ENCODE measurements at places on chromosomes 5 and 9.

- DNase-seq = peak; percentile 22
Observed at GRCh38 chr5:151483176-151483575, 35.8 kb downstream of the SLC36A1 start.

DNA sequence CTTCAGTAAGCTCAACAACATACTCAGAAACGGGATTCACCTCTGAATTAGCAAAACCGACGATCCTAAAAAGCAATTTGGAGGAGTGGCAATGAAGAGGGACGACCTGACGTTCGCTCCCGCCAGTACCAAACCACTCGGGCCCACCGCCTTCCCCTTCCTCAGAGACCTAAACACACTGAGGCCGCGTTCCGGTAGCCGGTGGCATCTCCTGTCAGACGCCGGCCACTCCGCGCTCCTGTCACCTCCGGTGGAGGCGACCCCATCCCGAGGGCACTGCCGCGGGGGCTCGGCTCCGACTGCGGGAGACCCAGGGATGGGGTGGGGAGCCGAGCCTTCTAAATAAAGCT is 617 bp downstream of the PPP6C start:
- DNase-seq = peak; percentile 58

- no peak for DNase-seq
Observed at GRCh38 chr5:119177226-119177625, 106.3 kb downstream of the DMXL1 start.

- no peak for DNase-seq
Observed at GRCh38 chr9:37961351-37961750, 57.4 kb upstream of the SLC25A51 start.

GRCh38 chr5:149439899-149440542 is 60.9 kb upstream of the IL17B start:
- DNase-seq = no peak

DNA sequence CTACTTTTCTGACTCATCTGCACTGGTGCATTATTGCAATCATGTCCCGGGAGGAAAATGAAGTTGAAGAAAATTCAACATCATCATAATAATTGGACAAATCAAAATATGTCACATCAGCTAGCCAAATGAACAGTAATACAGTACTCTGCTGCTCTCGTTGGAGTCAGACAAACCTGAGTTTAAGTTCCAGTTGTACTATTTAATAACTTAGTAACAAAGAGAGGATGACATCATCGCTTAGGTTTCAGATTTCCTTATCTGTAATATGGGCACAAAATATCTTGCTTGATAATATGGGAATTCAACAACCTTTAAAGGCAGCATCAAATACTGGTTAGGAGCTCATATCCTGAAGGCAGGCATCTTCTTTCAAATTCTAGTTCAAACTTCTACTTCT is 1248.9 kb upstream of the ACO1 start:
- DNase-seq = no peak

DNA sequence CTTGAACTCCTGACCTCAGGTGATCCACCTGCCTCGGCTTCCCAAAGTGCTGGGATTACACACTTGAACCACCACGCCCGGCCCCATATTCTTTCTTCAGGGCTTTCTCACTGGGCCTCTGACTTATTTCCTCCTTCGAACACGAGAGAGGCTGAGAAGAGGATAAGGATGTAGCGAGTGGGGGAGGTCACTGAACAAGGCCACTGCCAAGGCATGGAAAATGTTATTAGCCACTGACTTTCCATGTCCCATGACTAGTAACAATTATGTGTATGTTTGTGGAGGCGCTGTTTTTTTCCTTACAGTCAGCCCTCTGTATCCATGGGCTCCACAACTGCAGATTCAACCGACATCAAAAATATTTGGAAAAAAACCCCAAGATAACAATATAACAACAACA is 12.3 kb upstream of the FCHSD1 start:
- DNase-seq = no peak

GRCh38 chr9:85228111-85228855 is 513.5 kb downstream of the AGTPBP1 start:
- no peak for DNase-seq

DNA sequence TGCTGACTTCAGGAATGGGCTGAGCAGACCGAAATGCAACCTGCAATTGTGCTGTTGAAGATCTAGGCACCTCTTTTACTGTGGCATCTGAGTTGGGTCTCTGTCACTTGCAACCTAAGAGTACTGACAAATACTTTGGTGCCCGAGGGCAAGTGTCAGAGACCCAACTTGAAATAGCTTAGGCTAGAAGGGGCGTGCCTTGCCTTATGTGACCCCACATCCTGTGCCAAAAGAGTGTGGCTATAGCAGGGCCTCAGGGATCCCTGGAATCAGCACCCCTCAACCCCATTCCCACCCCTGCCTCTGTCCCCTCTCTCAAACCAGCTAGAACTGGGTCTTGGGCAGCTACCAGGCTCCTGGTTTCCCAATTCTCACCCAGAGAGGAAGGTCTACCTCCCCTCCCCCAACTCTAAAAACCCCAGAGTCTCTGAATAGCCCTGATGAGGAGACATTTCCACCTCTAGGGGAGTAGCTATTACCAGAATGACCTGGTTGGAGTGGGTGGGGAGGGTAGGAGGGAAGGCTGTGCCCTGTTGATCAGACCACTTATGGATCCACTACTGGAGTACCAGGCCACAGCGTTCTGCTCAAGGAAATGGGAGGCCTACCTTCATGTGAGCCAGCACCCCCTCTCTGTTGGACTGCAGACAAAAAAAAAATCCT is 17.5 kb downstream of the RAI14 start:
- no peak for DNase-seq

DNA sequence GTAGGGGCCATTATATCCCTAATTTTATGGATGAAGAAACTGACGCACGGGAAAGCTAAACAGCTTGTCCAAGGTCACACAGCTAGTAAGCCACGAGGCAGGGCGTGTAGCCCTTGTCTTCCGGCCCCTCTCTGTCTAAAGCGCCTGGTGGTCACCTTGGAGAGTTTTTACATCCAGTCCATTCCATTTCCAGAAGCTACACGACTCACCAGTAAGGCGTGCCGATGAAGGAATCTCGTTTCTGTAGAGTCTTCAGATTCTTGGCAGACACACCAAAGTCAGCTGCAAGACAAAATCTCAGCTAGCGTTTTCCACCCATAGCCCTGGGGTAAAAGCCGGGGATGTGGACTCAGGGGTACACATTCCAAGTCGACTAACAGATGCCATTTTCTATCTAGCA is 80.5 kb downstream of the STK10 start:
- peak; percentile 88 for DNase-seq

GRCh38 chr5:1507457-1507856 is 16.3 kb downstream of the LPCAT1 start:
- DNase-seq = no peak

GRCh38 chr5:151591144-151591819 is at the start of gene FAT2:
TSS of gene FAT2 (minus strand) at chr5:151591331. CDS start at chr5:151568931, 22,400 bp downstream.
- no peak for DNase-seq

- DNase-seq = peak; percentile 82
Observed at GRCh38 chr5:148740966-148741742, 85.3 kb upstream of the ADRB2 start.

- DNase-seq = peak; percentile 48
Observed at GRCh38 chr5:95870105-95870672, 47.7 kb upstream of the GLRX start.

DNA sequence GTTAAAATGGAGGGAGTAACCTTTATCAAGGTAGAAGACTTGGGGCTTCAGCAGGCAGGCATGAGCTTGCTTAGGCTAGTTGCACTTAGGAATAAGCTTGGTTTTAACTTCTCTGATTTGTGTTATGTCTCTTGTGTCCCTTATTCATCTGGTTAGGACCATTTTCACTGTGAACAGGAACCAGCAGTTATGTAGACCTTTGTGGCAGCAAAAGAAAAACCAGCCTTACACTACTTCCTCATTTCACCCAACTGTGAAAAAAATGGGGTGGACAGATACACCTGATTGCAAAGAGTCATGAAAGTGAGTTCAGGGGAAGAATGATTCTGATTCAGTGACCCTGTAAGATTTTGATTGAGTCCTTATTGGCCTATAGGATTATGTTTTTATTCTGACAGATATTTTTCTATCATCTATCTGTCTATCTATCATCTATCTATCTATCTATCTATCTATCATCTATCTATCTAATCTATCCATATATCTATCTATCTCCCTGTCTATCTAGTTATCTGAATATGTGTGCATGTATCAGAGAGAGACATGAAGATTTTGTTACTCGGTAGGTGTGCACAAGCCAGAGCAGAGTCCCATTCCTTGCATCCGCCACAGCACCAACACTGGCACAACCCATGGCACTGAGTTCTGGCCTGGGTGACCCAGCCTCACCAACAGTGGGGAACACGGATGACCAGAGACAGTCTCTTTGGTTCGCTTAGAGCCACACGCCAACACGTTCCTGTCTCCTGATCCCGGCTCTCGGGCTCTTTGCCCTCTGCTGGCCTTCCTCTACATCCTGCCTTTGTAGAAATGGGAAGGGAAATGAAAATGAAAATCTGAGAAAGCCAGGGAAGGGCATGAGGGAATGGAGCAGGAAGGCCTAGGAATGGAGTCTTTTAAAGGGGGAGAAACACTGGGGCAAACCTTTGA is 1.3 kb upstream of the ZNF366 start:
- no peak for DNase-seq

DNA sequence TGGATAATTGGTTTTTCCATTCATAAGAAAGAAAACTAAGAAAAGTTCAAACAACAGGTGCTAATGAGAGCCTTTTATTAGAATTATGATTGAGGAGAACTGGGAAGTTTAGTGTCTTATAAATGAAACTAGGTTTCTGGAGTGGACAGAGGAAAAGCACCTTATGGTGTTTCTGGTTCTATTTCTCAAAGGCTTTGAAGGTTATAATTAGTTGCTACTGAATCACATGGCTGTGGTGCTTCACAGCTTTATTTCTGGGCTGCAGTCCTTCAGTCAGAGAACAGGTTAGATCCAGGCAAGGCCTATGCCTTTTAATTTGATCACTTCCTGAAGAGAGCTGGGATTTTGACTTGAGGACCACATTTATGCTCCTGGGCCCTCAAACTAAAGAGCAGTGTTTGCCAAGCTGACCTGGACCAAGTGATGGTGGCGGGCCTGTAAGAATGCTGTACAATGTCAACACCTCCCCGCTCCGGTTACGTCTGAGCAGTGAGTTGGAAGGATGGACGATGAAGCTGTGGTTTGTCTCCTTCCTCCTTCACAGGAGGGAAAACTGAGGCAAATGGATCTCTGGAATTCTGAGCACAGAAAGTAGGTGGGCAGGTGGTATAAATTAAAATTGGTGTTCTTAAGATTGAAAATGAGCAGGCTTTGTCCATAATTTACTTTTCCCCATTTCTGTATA is 56.0 kb downstream of the ZNF462 start:
- DNase-seq = no peak

DNA sequence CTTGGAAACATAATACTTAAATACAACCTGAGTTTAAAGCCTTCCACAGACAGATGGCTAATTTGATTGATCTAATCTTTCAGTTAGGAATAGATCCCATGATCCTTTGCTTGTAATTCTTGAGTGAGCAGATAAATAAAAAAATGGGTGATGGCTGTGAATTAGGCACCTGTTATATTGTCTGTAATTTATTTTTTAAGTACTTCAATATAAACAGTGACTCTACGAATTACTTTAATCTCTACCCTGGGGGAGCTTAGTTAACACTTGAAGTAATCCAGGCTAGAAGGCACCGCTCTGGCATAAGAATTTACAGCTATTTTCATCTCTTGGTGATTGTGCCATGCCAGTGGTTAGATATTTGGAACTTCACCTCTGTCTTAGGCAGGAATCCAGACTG is 9.0 kb downstream of the EGFLAM start:
- DNase-seq = no peak

- DNase-seq = peak; percentile 75
Observed at GRCh38 chr5:59133764-59134261, 550.9 kb downstream of the RAB3C start.

DNA sequence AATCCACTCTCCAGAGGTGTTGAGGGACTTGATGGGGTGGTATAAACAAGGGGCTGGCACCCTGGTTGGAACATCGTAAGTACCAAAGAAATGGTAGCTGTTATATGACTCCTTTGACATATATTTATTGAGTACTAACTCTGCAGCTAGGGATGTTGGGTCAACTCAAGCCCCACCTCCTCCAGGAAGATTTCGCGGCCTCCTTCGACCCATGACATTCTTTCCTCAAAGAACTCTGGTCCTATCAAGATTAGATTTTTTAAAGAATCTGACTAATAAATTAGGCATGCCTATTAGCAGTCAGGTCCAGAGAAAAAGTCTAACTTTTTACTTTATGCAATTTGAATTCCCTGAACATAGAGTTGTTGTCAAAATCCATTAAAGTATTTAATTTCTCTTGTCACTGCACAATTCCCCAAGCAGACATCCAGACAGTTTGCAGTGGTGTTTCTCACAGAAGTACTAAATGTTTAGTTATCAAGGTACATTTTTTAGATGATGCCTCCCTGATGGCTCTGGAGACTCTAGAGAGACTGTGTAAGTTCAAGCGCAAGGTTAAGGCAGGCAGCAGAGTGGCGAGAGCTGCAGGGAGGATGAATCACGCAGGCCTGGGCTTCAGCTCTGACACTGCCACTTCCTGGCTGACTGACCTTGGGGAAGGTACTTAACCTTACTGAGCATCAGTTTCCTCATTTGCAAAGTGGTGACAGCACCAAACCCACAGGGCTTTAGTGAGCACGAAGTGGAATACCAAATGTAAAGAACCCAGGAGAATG is 209.6 kb downstream of the TTLL11 start:
- no peak for DNase-seq

DNA sequence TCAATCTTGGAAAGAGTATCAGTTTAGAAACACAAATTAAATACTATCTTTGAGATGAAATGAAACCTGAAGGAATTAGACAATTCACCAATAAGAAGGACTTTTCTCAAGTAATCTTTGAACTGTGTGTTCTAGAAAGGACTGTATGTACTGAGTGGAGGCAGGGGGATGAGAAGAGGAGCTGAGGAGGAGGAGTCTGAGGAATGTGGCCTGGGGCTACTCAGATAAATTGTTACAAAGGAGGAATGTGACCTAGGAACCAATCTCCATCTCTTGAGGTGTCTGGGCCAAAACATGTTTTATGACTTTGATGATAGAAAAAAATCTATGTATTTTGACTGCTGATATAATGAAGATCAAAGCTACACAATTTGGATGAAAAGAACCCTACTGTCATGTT is 124.3 kb upstream of the ANKRD55 start:
- no peak for DNase-seq

GRCh38 chr5:55173687-55174230 is 782 bp upstream of the CDC20B start:
- no peak for DNase-seq

GRCh38 chr5:34016750-34017149 is 8.9 kb upstream of the AMACR start:
- DNase-seq = no peak

DNA sequence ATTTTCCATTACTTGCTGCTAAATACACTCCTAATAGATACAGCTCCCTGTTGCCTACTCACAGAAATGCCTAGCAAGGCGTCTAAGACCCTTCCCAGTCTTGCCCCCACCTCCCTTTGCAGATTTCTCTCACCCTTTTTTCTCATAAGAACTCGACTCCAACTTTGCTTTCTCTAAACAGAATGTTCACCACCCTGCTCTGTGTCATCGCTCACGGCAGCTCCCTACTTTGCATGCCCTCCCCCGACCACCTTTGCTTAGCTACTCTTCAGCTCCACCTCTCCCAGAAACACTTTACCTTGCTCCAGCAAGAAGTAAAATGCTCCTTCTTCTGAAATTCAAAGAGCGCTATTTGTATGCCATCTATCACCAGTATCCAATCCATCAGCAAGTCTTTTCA is 15.2 kb upstream of the PPP1R2B start:
- DNase-seq = no peak

Data from adipocyte (in vitro differentiated cells).